Melanocyte of skin (primary cell): ENCODE measurements at places on chromosomes 6 and 20. TPM values are rescaled to one million over a fixed set of nuclear protein-coding genes. Genes with fewer than 3 reads are reported as not detected.

NKX2-2 gene
- not detected in 2 replicates for total RNA-seq

CD24 gene
- total RNA-seq = 0.33 and 0.46 TPM in 2 replicates

RUNX2 gene
- total RNA-seq = 0.93 and 1.00 TPM in 2 replicates

SLC22A7 gene
- not detected in 2 replicates for total RNA-seq

ASXL1 gene
- 43.5 and 44.6 TPM in 2 replicates for total RNA-seq

SIRPG gene
- total RNA-seq = not detected in 2 replicates

ULBP1 gene
- total RNA-seq = under 0.01 TPM in 1 of 2 replicates, not detected in the other

ZC2HC1B gene
- not detected in 2 replicates for total RNA-seq

SLC17A3 gene
- total RNA-seq = not detected in 2 replicates

HLA-G gene
- 1.0 and 1.8 TPM in 2 replicates for total RNA-seq

PI3 gene
- not detected in 2 replicates for total RNA-seq

ZFP57 gene
- total RNA-seq = not detected in 2 replicates

RPP40 gene
- 14.0 and 14.8 TPM in 2 replicates for total RNA-seq

MDFI gene
- total RNA-seq = 0.67 TPM in 1 of 2 replicates, not detected in the other

POU5F1 gene
- not detected in 2 replicates for total RNA-seq

FOXF2 gene
- 3.3 and 4.0 TPM in 2 replicates for total RNA-seq

HDAC2 gene
- 44.7 and 64.3 TPM in 2 replicates for total RNA-seq

TRIM26 gene
- total RNA-seq = 23.3 and 33.7 TPM in 2 replicates

CPXM1 gene
- total RNA-seq = not detected in 2 replicates

IMPG1 gene
- total RNA-seq = not detected in 2 replicates
